Calu3 (cell line): ENCODE measurements at places on chromosomes 6 and 20.

DNA sequence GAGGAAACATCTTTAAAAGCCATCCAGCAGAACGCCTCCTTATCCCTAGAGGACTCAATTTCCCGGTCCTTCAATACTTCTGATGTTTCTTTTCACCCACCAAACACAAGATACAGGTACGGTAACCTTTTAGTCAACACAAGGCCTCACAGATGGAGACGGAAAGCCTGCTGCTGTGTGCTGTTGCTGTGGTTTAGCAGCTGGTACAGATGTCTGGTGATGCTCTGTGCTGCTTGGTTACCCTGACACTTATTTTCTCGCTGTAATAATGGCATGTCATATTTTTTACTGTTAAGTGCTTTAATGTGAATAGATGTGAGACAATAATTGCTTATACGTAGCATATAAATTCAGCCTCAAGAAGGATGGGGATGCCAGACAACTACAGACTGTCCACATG, 25.3 kb downstream of the GMDS start:
- DNase-seq = no peak

- DNase-seq = no peak
Measured at GRCh38 chr6:36820700-36821580, 18.3 kb downstream of the CPNE5 start.

DNA sequence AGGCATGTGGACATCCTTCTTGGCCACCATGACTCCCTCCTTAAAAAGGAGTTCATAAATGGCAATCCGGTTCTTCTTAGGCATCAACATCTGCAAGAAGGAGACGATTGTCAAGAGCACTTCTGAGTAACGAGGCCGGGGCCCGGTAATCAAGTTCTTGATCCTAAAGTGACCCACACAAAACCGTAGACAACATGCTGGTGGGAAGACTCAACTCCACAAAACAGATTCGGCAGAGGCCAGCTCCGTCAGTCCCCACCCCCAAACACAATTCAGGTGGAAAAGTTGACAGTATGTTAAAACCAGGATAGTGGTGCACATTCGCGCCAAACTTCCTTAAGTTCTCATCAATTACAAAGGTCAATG, 754 bp downstream of the RPS10 start:
- DNase-seq = no peak

DNA sequence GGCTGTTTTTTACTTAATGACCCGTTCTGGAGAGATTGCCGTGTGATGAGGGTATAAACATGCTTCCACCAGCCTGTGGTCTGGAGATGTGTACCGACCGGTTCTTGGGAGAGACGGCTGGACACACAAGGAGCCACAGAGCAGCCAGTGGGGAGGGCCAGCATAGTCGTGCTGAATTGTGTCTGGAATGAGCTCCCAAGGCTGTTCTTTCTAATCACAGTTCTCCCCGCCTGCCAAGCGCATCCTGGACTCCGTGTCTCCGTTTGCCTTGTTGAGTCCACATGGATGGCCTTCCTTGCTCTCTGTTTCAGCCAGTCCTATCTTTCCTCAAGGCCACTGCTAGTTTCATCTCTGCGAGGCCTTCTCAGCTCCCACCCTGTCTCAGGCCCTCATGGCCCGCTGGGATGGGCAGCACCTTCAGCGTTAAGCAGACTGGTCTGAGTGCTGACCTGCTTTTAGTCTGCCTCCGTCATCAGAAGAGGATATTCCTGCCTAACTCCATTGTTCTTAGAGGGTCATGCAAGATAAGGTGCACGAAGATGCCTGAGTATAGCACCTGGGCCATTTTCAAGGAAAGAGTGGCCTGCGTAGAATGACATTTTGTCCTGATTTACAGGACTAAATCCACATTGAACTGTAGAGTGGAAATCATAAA, 20.6 kb downstream of the MANBAL start:
- DNase-seq = no peak

- DNase-seq = peak; percentile 20
Measured at GRCh38 chr6:113980937-113981554, 10.1 kb upstream of the HDAC2 start.
